RCC 7860 (cell line): ENCODE measurements at places on chromosomes 2 and 18.

GRCh38 chr2:118854507-118855345, 7.3 kb upstream of the EN1 start:
- no peak for DNase-seq

GRCh38 chr2:163466331-163467250, 269.2 kb downstream of the FIGN start:
- no peak for DNase-seq

GRCh38 chr18:3456686-3457069, 6.7 kb downstream of the TGIF1 start:
- peak; percentile 88 for DNase-seq

DNA sequence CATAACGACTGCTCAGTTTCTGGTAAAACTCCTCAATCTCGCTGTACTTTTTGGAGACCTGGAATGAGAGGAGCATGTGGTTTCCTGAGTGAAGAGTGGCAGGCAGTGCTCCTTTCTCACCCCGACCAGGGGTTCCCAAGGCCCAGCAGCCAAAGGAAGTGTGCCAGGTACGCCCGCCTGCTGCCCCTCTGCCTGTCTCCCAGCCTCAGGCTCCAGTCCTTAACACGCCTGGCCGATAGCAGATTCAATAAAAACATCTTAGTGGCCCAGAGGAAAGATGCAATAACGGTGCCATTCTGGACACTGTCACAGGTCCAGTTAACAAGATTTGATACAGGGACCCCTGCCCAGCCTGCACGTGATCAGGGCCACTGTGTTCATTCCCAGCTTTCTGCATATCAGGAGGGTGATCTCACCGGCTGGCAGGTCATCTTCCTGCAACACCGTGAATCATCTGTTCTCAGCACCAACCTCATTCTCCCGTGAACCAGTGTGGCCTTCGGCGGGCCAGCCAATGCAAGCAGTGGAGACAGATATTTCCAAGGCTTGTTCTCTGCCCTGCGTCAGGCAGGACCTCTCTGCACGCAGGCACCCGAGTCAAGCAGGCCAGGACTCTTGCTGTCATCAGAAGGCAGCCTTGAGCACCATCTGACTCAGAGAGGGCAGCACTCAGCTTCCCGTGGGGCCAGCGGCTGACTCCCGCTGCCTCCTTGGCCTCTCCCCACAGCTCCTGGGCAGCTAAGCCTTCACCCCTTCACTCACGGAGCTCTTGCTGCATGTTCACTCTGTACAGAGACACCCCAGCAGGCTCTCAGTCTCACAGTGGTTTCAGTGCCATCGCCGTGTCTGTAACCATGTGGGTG, 9.5 kb downstream of the HS1BP3 start:
- peak; percentile 80 for DNase-seq

DNA sequence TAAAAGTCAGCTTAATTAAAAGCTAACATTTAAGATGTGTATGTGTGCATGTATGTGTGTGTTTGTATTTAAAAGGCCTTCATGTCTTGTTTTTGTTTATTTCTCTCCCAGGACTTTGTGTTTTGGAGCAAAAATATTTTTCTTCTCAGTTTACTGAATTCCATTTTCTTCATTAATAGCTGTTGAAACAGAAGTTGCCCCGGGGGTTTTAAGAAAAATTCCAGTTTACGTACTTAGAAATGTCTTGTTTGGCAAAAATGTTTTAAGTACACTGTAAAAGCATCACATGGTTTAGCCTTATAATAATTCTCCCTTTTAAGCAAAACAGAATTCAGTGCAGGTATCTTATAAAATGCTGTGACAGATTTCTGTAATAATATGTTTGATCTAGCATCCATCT, 1233.0 kb upstream of the NRXN1 start:
- no peak for DNase-seq

GRCh38 chr2:74675090-74675489, 21.0 kb downstream of the SEMA4F start:
- no peak for DNase-seq

DNA sequence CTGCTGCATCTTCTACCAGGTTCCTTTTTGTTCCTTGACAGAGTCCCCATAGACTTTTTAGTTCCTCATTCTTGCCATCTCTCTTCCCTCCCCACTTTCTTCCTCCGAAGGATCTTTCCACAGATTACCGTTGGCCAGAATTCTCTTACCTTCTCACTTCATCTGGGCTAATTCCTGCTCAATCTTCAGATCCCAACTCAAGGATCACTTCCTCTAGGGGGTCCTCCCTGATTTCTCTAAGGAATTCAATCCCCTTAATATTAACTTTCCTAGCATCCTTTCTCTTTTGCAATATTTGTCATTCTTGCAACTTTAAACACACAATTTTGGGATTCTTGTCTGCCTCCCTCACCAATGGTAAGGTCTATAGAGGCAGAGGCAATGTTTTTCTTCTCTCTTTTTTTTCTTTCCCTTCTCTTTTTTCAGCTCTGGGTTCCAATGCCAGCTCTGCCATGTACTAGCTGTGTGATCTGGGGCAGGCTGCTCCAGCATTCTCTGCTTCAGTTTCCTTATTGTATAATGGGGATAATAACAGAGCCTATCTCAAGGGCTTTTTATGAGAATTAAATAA, 5.4 kb upstream of the KCNE4 start:
- DNase-seq: no peak

DNA sequence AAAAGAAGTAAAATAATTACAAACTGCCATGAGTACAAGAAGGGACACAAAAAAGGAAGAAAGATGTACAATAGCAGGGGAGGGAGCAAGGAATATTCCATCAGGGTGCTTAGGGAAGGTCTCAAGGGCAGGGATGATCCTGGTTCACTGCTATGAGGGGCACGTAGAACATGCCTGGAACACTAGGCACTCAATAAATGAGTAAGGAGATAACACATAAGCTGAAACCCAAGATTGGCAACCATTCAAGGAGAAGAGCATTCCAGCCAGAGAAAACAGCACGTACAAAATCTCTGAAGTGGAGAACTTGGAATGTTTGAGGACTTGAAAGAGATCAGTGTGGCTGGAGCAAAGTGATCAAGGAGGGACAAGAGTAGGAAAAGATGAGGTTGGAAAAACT, 103.2 kb downstream of the FAM161A start:
- DNase-seq: no peak

DNA sequence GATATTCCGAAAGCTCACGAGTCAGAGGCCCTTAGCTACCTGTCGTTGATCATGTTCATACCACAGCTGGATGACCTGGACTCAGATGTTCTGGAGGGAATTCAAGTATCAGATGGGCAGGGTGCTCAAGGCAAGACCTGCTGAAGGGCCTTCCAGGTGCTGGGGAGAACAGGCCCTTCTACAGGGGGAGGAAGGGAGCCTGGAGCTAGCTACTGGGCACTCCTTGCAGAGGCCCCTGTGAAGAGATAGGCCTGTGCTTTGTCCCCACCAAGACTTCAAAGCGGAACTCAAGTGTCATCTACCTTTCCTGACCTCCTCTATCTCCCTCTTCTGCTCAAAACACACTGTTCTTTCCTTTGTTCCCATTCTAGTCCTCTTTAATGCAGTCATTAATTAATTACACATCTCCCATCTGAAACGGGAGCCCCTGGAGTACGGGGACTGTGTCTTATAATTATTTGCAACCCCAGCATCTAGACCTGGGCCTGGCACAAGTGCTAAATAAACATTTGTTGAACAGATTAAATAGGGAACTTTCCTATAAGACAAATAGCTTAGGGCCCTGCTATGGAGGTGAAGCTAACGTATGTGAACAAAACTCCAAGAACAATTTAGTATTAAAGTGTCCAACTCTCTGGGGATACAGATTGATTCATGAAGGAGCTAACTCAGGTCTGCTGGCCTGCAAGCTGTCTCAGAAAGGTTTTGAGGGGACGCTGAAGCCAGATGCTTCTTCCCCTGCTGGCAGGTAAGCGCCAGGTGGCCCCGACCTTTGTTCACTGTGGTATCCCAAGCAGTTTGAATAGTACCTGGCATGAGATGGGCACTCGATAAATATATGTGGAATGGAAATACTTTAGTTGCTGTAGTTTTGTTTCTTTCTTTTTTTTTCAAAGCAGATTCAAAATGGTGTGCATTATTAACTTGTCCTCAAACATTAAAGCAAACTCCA, 22.0 kb downstream of the RHOB start:
- no peak for DNase-seq

GRCh38 chr2:41182961-41183360, 731.1 kb upstream of the SLC8A1 start:
- no peak for DNase-seq

- no peak for DNase-seq
Measured at GRCh38 chr2:233387667-233388528, 33.6 kb downstream of the DGKD start.

DNA sequence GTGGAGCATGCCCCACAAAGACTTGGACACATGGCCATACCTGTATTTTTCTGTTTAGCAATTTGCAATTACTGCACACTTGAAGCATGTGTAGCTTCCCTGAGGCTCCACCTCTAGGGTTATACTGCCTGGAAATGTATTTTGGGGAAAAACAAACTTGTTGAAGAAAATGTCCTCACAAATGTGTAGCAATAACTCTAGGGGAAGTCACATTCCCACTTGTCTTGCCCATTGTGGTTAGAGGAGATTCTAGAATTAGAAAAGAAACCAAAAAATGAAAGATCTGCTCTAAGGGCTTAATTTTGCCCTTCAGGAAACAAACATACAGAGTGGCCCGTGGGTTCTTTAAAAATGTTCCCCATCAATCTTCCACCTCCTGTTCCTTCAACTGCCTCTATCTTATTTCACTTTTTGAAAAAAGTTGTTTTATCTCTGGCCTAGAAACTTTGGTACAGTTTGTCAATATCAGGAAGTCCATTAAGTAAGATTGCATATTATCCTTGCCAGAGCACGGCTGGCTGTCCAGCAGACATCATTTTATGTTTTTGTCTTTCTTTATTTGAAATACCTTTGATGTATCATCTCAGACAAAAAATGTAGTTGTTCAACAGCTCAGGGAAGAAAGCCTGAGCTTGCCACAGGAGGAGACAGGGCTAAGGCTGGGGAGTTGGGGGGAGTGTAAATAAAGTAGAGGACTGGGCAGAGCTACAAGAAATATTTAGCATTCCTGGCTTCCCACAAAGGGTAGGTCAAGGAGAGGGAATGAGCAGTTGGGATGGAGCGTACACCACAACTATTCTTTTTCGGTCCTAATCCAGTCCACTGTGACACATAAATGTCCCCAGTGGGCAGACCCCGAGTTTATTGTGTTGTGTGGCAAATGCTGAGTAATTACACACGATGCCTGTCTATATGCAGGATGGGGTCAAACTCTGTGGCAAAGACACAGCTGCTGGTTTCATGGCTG, 96.8 kb upstream of the CDC42EP3 start:
- peak; percentile 98 for DNase-seq

DNA sequence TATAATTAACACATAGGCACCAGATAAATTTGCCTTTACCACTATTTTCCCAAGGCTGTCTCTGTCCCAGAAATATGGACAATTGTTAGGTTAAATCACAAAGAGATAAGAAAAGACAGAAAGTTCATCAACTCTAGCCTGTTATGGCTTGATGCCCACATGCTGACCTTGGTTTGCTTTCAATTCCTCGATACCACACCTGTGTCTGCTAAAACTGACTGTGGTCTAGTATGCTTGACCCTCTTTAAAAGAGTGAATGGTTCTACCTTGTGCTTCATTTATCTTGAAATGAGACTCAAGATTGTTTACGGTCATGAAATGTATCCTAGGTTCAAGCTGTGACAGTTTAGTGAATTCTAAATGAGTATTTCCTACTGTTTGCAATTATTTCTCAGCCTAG, 909.0 kb upstream of the LRRTM1 start:
- DNase-seq: no peak

GRCh38 chr2:96163768-96164429, 18.7 kb upstream of the DUSP2 start:
- no peak for DNase-seq

DNA sequence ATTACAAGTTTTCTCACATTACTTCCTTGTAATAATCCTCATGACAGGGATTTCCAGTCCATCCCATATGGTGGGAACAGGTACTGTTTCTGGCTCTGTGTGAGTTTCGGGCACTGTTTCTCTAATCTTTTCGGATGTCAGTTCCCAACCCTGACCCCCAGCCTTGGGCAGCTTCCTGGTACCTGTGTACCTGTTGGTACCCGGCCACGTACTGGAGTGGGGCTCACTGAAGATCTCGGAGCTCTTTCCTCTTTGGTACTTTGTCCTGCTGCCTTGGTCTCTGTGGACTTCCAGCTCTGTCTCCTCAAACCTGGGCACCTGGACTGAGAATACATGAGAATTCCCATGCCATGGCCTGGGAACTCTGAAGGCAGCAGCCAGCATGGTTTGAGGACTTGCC, 36.8 kb downstream of the GRHL1 start:
- no peak for DNase-seq

- no peak for DNase-seq
Measured at GRCh38 chr2:237743561-237744269, 54.9 kb upstream of the RBM44 start.

DNA sequence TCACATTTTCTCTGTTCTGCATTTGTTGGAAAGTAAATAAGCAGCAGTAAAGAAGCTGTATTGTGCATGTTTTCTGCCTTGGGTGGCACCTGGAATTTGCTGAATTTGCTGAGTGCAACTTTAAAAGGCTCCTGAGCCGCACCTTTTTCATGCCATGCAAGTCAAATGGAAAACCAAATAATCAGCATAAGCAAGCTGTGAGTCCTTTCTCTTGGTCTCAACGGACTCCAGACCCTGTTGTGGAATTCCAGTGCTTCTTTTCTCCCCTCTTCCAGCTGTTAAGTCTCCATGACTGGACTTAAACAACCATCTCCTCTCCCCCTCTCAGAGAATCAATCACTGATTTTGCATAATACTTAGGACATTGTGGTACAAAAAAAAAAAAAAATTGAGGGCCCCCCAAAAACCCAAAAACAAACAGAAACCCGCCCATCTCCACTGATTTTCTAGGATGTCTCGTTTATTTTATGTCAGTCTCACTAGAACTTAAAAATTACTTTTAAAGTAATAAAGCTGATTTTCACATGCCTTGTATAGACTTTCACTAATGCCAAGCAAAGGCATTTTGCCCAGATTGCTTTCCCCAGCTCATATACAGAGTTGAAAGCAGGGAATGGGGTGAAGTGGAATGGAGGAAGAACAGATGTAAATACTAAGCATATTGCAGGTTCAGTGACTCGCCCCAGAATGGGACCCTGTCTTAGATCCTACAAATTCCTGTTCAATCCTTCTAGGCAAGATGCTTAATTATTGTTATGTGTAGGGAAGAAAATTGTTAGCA, 5.1 kb upstream of the CETN1 start:
- DNase-seq: no peak

DNA sequence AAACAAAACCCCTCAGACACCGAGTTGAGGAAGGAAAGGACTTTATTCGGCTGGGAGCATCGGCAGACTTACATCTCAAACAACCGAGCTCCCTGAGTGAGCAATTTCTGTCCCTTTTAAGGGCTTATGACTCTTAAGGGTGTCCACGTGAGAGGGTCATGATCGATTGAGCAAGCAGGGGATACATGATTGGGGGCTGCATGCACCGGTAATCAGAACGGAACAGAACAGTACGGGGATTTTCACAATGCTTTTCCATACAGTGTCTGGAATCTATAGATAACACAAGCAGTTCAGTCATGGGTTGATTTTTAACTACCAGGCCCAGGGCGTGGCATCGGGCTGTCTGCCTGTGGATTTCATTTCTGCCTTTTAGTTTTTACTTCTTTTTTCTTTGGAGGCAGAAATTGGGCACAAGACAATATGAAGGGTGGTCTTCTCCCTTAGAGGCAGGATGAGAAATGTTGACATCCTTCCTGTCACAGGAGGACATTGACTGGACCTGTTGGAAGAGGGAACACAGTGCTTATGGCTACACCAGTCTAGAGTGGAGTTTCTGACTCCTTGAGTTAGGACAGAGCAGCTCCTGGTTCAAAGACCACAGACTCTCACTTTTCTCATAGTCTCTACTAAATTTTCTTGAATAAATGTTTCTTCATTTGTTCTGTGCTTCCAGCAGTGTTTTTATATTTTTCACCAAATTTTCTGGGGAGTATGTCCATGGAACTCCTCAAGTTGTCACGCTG, 35.8 kb downstream of the SPOPL start:
- DNase-seq: no peak
